ENCODE measurements at places on chromosomes 7 and 10.
A peak's percentile ranks its signal among the peaks of the same experiment; 100 is the strongest.

DNA sequence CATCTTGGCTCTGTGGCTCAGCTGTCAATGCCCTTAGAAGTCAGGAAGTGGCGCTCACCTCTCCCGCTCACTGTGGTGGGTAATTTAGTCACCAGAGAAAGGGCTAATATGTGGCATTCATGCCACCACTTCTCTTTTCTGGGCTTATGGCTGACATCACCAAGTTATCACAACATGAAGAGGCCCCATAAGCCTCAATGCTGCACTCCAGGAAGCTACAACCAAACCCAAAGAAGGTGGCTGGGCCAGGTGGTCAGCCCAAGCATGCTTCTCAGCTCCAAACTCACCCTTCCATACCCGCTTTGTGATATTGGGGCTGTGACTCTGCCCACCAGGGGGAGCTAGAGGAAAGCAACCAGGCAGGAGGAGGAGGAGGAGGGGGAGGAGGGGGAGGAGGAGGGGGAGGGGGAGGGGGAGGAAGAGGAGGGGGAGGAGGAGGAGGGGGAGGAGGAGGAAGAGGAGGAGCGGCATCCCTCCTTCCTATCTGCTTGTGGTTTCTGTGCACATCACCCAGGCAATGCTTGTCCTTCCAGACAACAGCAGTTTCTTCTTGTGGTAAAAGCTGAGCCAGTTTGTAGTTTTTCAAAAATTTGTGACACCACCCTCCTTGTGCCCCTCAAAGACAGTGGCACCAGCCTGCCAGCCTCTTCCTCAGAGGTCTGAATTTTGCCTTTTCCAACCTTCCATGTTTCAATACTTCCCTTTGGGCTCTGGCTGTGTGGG is 42.1 kb downstream of the CYP26A1 start:
- peak; percentile 28 for DNase-seq

DNA sequence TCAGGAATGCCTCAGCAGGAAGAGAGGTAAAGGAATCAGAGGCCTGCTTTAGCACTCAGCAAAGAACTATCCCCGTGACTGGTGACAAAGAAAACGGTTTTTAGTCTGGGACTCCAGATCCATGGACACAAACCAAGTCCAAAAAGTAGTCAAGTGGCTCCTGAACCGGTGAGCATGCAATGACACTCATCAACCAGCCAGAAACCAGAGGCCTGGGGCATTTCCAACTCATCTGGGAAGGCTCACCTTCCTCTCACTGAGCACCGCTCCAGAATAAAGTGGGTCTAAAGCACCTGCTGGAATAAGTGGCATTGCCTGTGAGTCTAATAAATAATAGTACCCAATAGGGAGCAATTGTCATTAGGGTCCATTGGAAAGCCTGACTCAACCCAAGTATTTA is 17.9 kb upstream of the UCN3 start:
- no peak for DNase-seq

DNA sequence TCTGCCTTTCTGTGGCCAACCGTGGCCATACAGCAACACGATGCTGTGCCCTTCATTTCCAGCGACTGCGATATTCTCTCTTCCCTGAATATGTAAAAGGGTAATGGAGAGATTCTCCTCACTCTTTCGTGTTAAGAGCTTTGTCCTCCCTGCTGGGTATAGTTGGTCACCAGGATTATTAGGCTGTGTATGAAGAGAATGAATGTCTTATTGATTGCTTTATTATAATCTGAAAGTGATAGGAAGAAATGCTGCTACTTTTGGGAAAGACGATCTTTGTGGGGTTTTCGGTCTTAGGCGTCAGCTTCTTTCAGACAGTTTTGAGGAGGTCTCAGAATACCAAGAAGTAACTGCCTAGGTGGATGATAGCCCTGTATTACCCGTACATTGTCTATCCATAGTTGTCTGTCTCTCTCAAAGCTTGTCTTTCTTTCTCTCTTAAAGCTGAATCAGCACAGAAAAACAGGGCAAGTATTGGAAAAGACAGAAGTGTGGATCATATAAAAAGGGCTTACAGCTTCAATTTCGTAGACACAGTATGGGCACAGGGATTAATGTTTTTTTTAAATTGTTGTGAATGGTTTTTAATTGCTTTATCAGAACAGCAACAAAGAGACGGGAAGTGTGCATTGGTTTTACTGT is 1.2 kb downstream of the AHCYL2 start:
- DNase-seq, result no peak

- peak; percentile 65 for DNase-seq
Measured at GRCh38 chr10:13792006-13792405, 205.2 kb downstream of the PRPF18 start.

- DNase-seq, result no peak
Measured at GRCh38 chr7:158274996-158275395, 312.6 kb downstream of the PTPRN2 start.

- no peak for DNase-seq
Measured at GRCh38 chr7:100158229-100159098, at the start of gene TRAPPC14. Gene TRAPPC14 (minus strand): TSS chr7:100158723. CDS start chr7:100158499, 224 bp downstream.

DNA sequence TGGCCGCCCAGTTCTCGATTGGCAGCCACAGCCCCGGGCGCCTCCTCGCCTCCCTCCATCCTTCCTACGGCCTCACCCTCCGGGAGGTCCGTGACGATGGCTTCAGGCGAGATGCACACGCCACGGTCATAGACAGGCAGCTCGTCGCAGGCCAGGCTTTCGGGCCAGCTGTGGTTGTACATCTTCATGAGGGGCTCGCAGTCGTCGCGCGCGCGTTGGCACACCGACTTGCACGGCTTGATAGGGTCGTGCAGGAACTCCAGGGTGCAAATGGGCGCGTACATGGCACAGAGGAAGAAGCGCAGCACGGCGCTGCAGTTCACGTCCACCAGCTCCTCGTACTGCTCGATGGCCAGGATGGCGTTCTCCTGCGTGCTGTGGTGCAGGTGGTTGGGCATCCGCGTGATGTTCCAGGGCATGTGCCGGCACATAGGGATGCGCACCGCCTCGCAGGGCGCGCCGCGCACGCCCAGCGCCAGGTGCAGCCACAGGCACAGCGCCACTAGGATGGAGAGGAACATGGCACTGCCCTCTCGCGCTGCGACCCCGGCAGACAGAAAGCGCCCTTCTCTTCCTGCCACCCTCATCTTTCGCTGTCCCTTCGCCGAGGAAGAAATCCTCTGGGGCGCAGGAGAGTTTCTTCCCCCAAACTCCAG is 472 bp downstream of the SFRP4 start:
- no peak for DNase-seq
